ENCODE measurements at places on chromosomes 5 and 9.

DNA sequence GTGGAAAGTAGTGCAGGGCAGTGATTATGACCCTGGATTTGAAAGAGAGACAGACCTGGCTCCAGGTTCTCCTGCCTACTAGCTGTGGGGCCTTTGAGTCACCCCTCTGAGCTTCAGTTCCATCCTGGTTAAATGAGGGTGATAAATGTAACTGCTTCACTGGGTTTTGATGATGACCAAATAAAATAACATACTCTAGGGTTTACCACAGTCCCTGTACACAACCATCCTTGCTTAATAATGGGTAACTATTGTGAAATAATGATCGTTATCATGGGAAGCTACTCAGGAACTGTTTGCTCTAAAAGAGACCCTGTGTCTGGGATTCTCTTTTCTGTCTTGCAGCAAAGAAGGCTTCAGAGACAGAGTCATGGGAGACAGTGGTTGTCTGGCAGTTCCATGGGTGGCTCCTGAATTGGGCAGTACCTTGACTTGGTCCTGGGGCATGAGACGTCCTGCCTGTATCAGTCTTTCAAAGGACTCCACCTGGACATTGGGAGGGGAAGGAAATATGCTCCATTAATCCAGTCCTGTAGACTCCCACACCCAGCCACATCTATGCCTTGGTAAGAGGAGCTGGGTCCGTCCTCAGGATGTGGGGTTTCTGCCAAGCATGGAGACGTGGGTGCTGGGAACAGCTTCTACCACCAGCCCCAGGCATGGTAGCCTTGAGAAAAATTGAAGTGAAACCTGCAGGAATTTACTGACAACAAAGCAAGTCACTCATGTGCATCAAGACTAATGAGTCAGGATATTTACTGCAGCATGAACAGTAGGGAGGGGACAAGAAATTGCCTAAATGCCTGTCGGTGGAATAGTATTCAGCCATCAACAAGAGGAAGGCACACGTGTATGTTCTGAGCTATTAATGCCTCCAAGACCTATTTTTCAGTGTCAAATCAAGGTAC, 23.4 kb downstream of the AKNA start:
- no peak for DNase-seq

DNA sequence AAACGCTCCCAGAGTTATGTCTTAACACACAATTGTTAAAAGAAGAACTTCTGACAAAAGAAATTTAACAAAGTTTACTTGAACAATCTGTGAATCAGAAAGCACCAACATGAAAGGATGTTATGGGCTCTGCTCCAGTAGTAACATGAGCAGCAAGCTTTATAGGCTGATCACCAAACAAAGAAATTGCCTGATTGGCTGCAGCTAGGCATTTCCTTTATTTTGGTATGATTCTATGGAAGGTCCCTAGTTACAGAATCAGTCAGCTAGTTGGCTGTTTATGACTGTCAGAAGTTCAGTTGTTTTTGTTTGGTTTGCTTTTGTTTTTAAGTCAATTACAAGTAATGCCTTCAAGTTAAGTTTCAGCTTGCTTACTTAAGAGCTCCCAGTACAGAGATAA, 102.4 kb upstream of the SMC2 start:
- DNase-seq: no peak

DNA sequence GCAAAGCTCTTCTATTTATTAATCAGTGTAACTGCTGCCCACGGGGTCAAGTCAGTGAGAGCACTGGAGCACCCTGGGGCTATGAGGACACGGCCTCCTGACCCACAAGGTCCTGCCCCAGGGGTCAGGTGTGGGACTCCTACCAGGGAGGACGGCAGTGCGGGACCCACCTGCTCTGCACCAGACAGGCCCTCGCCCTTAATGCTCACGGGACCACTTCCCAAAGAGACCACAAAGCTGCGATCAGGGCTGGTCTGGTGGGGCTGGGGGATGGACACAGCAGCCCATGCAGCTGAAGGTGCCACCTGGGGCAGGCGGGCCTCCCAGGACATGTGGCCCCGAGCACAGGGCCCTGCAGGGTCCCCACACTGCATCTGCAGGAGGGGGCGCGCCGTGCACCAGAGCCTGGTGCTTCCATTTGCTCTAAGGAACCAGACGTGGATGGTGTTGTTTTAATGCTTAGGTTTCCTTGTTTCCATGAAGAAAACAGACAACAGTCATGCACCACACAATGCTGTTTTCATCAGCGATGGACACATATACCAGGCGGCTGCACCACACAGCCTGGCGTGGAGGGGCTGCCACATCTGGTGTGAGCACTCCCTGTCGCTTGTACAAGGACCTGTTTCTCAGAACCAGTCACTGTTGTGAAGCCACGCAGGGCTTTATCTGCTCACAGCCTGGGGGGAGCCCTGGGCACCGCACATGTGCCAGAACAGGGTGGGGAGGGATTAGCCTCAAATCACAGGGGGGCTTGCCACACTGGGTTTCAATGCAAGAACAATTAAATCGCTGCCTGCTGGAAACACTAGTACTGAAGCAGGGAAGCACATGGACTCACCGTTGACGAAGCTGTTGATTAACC, 22.6 kb downstream of the CLPTM1L start:
- no peak for DNase-seq

DNA sequence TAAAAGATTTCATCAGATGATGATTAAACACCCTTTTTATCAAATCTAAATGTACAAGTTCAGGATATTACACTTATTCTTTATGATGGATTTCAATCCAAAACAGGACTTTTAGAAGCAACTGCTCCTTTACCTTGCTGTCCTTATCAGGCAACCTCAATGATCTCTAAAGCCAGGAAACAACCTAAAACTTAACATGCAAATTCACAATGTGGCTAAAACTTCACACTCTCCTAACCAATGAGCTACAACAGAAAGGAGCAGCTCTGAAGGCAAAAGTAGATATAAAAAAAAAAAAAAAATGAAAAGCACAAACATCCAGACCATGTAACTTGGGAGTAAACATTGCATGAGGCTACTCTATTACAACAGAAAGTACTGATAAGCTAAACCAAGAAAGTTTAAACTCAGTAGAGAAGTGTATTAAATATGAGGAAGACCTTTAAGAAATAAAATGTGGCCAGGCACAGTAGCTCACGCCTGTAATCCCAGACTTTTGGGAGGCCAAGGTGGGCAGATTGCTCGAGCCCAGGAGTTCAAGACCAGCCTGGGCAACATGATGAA, 22.9 kb downstream of the SLC25A51 start:
- DNase-seq: no peak

Measured in activated T-helper 1 cell treated with Interleukin-2 at 50 U/mL for 16 hours (primary cell).